AML-193 (cell line): ENCODE measurements at places on chromosomes 13 and 19.
A peak's percentile ranks its signal among the peaks of the same experiment; 100 is the strongest.

- peak; percentile 58 for DNase-seq
Measured at GRCh38 chr19:40831502-40832430, 18.5 kb downstream of the CYP2A6 start.

DNA sequence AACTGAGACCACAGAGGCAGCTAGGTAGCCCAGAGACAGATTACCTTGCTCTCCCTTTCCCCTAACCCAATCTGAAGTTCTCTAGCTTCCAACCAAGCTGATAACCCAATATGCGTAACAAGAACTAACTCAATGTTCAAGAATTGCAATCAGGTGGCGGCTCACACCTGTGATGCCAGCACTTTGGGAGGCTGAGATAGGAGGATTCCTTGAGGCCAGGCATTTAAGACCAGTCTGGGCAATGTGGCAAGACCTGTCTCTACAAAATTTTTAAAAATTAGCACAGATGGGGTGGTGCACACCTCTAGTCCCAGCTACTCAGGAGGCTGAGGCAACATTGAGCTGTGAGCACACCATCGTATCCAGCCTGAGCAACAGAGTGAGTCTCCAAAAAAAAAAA is 86.7 kb upstream of the IPO5 start:
- no peak for DNase-seq

- DNase-seq = no peak
Measured at GRCh38 chr19:1999856-2000515, 15.5 kb downstream of the BTBD2 start.

DNA sequence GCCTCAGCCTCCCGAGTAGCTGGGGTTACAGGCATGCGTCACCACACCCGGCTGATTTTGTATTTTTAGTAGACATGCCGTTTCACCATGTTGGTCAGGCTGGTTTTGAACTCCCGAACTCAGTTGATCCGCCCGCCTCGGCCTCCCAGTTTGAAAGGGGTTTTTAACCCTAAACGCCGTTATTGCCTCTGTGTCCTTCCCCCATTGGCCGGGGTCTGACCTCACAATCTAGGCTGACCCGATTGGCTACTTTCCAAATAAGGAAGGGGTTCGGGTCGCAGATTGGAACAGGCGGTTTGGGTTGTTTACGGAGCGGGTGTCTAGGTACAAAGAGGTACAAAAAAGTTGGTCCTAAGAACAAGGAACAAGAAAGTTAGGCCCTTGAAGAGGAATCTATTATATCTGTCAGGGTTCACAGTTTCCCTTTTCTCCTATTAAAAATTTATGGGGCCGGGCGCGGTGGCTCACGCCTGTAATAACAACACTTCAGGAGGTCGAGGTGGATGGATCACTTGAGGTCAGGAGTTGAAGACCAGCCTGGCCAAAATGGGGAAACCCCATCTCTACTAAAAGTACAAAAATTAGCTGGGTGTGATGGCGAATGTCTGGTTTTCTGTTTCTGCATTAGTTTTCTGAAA is 1.0 kb downstream of the ZNF253 start:
- peak; percentile 21 for DNase-seq

DNA sequence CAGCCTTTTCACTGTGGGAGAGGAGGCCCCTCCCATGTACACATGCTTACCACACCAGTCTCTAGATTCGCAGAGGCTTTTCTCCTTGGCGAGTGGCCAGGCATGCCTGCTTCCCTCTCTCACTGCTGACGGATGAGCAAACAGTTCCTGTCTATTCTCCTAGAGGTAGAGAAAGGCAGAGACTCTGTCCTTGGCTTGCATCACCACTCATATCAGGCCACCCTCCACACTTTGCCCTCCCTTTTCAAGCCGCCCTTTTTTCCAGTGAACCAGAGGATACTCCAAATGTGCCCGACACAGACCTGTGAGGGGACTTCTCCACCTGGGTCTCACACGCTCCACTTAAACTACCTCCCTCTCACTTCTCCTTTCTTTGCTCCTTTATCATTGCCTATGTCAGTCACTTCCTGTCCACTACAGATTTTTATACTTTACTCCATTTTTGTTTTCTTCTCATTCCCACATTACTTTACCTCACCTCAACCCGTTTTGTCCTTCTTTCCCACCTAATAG is 284.6 kb downstream of the DNAJC15 start:
- no peak for DNase-seq

DNA sequence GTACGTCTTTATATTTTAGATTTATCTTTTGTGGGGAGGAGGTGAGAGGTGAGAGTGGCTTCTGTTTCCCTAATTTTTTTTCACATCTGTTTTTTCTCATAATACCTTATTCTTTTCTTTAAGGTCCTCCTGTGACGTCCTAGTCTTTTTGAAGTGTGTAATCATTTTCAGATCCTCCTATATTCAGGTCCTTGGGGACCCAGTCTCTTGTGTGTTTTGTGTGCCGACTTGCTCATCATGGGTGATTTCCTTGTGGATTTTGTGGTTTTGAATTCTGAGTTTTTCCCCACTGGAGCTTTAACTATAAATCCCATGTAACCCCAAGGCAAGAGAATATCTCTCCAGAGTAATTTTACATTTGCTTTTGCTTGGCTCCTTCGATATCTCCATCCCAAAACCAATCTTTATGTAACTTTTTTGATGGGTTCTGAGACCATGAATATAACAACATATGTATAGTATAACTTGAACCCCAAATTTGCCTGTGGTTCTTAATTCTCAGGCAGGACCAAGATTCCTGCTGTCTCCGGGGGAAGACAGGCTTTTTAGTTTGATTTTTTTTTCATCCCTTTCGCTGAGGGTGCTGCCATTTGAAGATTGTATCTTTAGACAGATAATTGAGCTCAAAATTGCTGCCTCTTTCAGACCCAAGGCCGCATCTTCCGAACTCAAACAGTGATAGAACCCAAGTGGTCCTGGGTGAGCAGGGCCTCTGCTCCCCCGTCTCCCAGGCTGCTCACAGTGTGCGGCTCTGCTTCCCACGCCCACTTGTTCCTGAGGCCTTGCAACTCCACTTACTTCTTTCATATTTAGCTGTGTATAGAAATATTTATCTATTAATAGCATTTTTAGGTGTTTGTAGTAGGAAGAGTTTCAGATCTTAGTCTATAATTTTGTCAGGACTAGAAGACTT is 59.1 kb upstream of the GPR183 start:
- no peak for DNase-seq

DNA sequence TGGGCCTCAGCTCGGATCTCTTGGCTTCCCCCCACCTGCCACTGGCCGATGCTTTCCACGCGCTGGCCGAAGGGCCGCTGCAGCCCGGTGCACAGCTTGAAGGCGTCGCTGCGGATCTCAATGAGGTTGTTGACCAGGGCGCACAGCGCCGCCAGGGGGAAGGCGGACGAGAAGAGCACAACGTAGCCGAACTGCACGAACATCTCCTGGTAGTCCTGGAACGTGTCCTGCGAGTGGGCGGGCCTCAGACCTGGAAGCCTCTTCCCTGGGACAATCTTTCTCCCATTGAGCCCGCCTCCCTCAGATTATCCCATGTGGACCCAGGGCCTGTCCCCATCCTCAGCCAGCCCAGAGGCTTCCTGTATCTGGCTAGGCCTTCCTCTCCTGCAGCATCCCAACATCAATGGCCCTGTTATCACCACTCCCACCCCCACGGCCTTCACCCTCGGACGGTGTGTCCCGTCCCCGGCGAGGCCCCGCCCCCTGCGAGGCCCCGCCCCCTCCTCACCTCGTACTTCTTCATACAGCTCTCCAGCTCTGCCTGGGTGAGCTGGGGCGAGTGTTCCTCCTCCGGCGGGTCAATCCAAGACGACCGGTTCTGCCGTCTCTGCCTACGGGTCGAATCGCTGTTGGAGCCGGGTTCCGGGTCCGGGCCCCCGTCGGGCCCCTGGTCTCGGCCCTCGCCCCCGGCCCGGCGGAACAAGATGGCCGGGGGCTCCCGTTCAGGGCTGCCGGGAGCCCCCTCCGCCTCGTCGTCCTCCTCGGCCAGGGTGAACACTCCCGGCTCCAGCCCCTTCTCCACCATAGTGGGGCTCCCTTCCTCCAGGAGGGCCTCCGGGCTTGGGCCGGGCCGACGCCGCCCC is 6.8 kb downstream of the ANO8 start:
- no peak for DNase-seq

GRCh38 chr13:79939689-79940088 is 401.2 kb downstream of the SPRY2 start:
- DNase-seq = no peak

DNA sequence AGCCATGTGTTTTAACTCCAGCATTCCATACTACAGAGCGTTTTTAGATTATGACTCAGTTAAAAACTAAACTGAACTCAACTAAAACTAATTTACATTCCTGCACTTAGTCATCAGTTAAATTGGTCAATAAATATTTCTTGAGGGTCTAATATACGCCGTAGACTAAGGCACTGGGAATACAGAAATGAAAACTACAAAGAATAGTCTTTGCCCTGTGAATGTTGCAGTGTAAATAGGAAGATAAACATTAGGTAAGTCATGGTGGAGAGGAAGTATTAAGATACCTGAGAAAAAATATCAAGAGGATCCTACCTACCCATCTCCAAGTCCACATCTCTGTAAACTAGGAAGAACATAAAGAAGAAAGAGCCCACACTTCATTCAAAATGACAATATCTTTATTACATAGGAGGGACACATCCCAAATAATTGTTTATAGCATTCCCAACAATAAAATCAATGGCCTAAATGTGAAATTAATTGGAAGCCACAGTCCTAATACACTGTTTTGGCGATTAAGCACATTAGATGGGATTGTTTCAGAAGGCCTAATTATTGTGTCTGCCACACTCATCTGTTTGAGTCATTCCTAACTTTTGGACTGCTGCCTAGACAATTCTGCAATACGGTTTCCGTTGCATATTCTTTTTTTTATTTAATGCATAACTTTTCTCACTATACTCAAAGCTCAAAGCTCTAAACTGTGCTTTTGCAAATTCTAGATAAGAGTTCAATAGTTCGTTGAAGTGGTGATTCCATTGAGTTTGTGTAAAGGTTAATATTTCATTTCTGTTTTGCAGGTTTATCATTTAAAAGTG is 52.9 kb downstream of the MBNL2 start:
- no peak for DNase-seq

- DNase-seq = peak; percentile 71
Measured at GRCh38 chr19:33373453-33374235, at the start of gene CEBPG. CEBPG (plus strand) TSS chr19:33373709; CDS start chr19:33379240, 5,531 bp downstream.

GRCh38 chr19:40576151-40576584 is 505 bp upstream of the SHKBP1 start:
- no peak for DNase-seq

- DNase-seq = no peak
Measured at GRCh38 chr19:11887234-11887610, 360 bp upstream of the ZNF69 start.

GRCh38 chr19:51743405-51743804 is 8.3 kb downstream of the FPR1 start:
- no peak for DNase-seq

GRCh38 chr13:20074966-20075365 is 85.9 kb downstream of the GJA3 start:
- no peak for DNase-seq

DNA sequence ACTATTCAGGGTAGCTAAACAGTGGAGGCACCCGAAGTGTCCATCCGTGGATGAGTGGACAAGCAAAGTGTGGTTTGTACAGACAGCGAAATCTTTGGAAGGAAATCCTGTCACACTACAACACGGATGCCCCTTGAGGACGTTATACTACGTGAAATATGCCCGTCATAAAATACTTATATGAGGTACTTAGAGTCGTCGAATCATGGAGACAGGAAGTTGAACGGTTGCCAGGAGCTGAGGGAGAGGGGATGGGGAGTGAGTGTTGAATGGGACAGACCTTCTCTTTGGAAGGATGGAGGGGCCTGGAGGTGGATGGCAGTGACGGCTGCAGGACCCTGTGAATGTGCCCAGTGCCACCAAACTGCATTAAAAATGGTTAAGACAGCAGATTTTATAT is 11.6 kb downstream of the ATP4B start:
- DNase-seq = no peak

DNA sequence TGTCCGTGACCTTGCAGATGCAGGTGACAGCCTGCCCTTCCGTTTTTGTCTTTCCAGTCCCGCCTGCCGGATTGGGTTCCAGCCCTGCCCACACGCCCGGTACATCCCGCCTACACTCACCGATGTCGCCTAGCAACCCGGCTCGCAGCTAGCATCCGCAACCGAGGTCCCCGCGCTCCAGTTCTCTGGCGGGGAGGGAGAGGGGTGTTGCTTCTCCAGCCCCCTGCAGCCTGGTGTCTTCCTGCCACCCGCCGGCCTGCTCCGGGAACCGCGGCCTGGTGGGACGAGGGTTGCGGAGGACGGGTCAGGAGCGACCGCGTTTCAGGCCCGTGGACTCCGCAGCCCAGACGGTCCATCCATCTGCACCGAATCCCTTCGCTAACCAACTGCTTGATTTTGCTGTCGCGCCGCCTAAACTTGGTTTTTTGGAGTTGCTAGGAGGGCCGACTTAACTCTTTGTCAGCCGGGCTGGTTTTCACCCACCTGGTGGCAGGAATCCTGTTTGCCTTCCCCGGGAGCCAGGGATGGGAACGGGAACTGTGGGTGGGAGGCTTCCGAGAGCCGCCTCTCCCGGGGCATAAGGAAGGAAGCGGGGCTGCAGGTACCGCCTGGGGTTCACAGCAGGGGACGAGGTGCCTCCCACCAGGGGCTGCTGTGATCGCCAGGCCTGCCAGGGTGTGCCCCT is 15.4 kb upstream of the MATK start:
- DNase-seq = no peak

GRCh38 chr13:29561918-29562317 is 33.6 kb downstream of the SLC7A1 start:
- no peak for DNase-seq
